ENCODE measurements at places on chromosomes 16 and 17.

- no peak for DNase-seq
Observed at GRCh38 chr16:10171221-10171620, 11.0 kb downstream of the GRIN2A start.

DNA sequence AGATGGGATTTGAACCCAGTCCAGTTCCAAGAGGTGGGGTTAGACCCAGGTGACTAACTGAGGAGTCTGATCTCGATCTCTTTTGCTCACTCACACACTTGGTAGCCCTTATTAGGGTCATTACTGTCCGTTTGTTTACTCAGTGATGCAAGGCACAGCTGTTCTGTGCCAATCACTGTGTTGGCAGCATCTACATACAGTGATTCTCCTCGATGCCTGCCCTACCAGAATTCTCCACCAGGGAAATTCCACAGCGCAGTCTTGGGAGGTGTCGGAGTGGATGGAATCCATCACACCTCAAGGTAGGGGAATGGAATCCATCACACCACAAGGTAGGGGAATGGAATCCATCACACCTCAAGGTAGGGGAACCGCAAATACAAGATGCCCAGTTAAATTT lies 279.6 kb downstream of the MAF start:
- no peak for DNase-seq

GRCh38 chr17:17567631-17568030 lies 23.9 kb downstream of the PEMT start:
- DNase-seq: no peak

DNA sequence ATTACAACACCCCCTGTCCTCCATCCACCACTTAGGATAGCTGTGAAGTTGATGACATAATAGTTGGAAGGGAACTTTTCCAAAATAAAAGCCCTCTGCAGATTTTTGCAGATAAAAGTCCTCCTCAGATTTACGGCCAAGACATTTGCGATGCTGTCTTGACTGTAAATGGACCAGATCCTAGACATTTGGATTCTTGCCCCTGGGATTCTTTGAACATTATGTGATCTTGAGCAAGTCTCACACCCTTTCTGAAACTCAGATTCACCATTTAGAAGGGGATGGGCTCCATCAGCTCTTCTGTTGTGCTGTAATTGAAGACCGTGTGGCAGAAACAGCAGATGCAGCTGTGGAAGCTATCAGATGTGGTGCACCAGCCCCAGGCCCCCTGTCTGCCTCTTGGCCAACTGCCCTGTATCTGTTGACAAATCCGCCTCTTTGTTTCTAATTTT lies 153.9 kb upstream of the CACNG3 start:
- DNase-seq: no peak

GRCh38 chr17:80097127-80097621 lies 4.2 kb upstream of the GAA start:
- no peak for DNase-seq

DNA sequence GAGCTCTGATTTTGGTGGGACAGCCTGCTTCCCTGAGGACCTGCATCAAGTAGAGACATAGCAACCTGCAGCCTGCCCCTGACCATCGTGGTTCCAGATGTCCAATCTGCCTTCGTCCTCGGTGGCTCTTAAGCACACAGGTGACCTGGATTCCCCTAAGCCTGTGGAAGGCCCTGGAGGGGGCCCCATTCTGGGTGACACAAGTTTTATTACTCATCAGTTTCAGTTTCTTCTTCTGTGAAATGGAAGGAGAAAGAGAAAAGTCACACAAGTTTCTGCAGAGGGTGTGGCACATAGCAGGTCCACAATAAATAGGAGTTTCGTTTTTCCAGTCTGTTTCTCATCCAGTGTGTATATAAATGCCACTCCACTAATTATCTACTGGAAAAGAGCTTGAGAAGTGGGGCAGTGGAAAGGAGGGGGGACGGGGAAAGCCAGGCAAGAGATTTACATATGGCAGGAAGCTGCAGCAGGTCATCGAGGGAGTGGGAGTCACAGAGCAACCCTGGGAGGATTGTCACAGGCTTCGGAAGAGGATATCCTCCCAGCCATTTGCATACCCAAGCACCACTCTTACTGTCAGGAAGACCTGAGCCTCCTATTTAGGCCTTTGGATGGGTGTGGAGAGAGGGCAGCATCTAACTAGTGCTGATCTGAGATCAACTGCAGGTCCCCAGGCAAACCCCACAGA lies 10.0 kb upstream of the NOS2 start:
- DNase-seq: no peak

GRCh38 chr17:33113276-33113990 lies 121.8 kb downstream of the SPACA3 start:
- no peak for DNase-seq

DNA sequence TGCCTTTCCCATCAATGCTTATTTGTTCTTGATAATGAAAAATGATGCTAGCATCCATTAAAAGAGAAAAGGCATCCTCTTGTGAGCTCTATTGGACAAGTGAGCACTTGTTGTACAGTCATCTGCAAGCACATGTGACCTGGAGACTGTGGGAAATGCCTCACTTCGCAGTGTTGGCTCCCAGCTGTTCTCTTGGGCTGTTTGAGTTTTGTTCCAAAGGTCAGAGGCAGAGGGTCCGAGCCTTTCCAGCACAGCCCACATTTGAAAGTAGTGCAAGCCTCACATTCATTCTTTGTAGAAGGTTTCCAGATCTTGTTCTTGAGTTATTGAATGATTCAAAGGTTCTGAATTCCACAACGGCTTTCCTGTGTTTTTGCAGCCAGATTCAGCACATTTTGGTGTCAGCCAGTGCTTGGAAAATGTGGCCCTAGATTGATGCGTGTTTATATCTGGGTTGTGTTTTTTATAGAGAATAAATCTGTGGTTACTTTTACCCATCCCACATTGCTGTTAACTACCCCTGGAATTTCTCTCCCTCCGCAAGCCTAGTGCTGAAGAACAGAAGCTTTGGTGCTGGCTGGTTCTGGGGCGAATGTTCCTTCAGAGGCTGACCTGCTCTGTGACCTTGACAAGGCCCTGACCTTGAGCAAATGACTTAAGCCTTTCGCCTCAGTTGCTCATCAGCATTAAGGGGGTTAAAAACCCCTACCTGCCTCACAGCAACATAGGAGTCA lies 49.8 kb downstream of the CDH1 start:
- DNase-seq: no peak

GRCh38 chr17:12431188-12431587 lies 234.5 kb upstream of the MYOCD start:
- no peak for DNase-seq

- DNase-seq: no peak
Observed at GRCh38 chr17:510226-510917, 157.8 kb upstream of the RPH3AL start.

- no peak for DNase-seq
Observed at GRCh38 chr17:42853004-42853403, 2.0 kb downstream of the AOC3 start.

DNA sequence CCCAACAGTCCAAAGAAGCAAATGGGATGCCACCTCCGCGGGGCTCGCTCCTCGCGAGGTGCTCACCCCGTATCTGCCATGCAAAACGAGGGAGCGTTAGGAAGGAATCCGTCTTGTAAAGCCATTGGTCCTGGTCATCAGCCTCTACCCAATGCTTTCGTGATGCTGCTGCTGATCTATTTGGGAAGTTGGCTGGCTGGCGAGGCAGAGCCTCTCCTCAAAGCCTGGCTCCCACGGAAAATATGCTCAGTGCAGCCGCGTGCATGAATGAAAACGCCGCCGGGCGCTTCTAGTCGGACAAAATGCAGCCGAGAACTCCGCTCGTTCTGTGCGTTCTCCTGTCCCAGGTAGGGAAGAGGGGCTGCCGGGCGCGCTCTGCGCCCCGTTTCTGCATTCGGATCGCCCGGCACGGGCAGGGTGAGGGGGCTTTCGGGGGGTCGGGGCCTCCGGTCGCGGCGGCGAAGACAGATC lies at the start of gene CDH13:
Gene CDH13 (plus strand): TSS at position 179 of the 471 bp plus-strand sequence.
- no peak for DNase-seq
